ENCODE measurements at places on chromosomes 2 and 18. TPM values are rescaled to one million over a fixed set of nuclear protein-coding genes. Genes with fewer than 3 reads are reported as not detected.

- no peak overlapping the region for H3K4me3 ChIP-seq
- H3K4me1 ChIP-seq: peaks cover 13% of the 10 kb centered on the region
- no peak for DNase-seq
- peaks cover 18% of the 10 kb centered on the region for H3K27me3 ChIP-seq
Observed at GRCh38 chr2:206515580-206515979, 72.2 kb downstream of the ADAM23 start.

MRPL30 gene
- total RNA-seq: 40.2 TPM

- H3K27ac ChIP-seq: no peak overlapping the region
- no peaks in the 10 kb centered on the region for H3K27me3 ChIP-seq
- DNase-seq: peak; percentile 43
- H3K4me3 ChIP-seq: no peak overlapping the region
- H3K36me3 ChIP-seq: no peaks in the 10 kb centered on the region
- peaks cover 24% of the 10 kb centered on the region for H3K4me1 ChIP-seq
Observed at GRCh38 chr2:172179045-172179701, 76.5 kb upstream of the DLX2 start.

DNA sequence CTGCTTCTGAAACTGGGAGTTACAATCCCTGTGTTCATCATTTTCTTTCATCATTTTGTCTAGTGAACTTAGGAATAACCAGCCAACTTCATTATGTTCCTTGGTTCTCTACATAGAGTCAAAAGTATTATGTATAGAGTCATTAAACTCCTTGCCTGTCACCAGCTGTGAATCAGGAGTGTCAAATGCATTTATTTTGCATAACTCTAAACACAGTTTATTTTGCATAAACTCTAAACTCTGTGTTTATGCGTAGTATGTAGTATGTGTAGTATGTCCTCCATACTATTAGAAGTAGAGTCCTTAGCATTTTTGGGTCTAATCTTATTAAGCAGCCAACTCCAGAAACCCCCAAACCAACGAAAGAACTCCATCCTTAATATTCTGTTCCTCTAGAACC, 164.4 kb downstream of the EVA1A start:
- H3K4me3 ChIP-seq: no peak overlapping the region
- H3K4me1 ChIP-seq: no peaks in the 10 kb centered on the region
- H3K27ac ChIP-seq: no peak overlapping the region
- peaks cover 4% of the 10 kb centered on the region for H3K36me3 ChIP-seq
- DNase-seq: no peak

Measured in activated naive CD4-positive, alpha-beta T cell treated with anti-CD3 and anti-CD28 coated beads for 36 hours (primary cell).